ENCODE measurements at places on chromosomes 13 and 19.

GRCh38 chr13:45621950-45622349 lies 6.4 kb upstream of the ERICH6B start:
- DNase-seq = no peak

- no peak for DNase-seq
Measured at GRCh38 chr19:38685666-38686529, 38.4 kb downstream of the ACTN4 start.

- no peak for DNase-seq
Measured at GRCh38 chr19:18205200-18205892, 1.5 kb upstream of the RAB3A start.

DNA sequence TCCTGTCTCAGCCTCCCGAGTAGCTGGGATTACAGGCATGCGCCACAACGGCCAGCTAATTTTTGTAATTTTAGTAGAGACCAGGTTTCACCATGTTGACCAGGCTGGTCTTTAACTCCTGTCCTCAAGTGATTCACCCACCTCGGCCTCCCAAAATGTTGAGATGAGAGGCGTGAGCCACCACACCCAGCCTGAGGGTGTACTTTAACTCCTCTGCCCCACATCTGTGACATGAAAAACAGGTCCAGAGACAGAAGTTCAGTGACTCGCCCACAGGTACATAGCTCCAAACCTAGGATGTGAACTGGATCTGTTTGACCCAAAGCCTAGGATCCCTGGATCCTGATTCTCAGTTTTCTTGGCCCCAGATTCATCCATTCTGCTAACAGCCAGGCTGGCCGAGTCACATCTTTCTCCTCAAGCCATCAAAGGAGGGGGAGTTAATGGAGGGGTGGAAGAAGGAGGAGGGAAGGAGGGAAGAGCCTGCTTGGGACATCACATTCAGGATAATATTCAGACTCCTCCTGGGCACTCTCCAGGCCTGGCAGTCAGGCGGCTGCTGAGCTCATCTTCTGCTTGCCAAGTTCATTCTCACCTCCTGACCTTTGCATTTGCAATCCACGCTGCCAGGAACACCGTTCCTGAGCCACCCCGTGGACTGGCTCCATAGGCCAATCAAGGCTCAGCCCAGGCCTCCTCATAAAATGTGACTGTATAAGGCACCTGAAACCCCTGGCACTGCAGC lies 3.1 kb downstream of the SPC24 start:
- DNase-seq = no peak

DNA sequence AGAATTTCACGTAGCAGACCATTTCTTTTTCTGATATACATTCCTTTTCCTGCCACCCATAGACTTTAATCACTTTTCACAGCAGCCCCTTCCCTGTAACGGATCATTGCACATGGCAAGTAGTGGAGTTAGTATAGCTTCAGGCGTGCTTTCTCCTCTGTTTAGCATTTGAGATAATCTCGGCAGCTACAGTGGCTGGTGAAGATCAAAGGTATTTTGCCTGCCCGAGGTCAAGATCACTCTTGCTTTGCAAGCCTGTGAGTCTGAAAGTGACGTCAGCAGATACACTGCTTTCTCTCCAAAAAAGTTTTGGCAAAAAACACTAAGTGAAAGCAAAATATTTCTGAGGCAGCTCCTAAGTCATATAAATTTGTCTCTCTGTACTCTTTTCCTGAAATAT lies 260.0 kb downstream of the NDFIP2 start:
- DNase-seq = no peak

DNA sequence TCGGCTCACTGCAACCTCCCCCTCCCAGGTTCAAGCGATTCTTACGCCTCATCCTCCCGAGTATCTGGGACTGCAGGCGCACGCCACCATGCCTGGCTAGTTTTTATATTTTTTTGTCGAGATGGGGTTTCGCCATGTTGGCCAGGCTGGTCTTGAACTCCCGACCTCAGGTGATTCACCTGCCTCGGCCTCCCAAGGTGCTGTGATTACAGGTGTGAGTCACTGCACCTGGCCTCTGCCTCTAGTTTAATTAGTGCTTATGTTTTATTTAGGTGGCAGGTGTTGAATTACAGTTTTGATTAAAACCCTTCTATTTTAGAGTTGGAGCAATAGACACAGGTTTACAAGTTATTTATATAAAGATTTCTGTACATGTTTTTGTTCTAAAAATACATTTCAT lies 42.8 kb downstream of the ATP11A start:
- DNase-seq = no peak

DNA sequence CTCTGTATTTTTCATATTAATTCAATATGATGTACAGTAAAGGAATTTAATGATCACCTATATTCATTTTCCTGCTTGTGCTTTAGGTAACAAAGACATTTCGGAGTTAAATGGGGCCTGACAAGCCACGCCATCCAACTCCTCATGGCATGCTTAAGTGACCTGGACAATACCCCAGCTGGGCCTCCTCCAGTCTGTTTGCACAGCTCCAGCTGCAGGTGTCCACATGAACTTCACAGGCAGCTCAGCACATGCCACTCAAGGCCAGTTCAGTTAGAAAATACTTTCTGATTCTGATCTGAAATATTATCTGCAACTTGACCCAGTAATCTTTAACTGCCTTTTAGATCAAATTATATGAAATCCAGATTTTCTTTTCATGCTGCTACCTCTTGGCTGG lies 89.6 kb upstream of the SLC15A1 start:
- no peak for DNase-seq

DNA sequence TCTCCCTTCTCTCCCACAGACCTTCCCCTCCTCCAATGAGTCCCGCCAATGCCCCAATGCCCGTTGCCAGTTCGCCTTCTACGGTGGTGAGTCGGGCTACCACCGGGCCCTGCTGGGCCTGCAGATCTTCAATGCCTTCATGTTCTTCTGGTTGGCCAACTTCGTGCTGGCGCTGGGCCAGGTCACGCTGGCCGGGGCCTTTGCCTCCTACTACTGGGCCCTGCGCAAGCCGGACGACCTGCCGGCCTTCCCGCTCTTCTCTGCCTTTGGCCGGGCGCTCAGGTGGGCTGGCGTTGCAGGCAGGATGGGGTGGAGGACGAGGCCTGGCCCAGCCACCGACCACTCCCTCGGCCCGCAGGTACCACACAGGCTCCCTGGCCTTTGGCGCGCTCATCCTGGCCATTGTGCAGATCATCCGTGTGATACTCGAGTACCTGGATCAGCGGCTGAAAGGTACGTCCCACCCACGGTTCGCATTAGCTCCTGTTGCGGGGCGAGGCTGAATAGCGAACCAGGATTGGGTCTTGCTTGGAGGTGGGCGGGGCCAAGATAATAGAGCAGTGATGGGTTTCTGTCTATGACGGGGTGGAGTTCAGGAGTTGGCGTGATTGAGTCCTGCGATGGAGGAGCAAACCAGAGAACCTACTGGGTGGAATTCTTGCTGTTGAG lies 11.1 kb downstream of the SLC44A2 start:
- no peak for DNase-seq

DNA sequence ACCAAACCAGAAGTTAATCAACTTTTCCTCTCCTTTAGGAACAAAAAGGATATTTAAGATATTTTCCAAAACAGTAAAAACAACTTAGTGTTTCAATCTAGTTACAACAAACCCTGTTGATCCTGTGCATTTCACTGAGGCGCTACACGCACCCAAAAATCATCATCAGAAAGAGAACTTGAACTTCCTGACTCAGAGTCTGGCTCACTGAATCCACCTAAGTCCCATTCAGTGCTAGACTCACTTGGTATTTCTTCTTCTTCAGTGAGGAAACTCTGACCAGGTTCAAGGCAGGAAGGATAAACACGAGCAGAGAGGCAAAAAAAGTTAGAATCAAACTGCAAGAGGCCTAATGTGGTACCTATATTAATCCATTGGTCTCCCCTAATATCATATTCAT lies 2.2 kb downstream of the KBTBD6 start:
- no peak for DNase-seq

DNA sequence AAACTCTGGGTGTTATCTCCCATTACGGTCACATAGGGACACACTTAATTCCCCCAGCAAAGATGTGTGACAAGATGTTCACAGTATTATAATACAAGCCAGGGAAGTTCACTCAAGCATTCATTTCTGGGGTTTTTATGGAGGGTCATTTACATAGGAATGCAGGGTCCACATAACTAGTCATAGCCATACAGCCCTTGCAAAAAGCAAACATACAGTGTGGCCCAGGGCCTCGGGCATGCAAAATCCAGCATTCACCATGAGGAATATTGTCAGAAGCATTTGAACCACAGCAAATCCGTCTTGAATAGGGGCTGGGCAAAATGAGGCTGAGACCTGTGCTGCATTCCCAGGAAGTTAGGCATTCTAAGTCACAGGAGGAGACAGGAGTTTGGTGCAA lies 13.0 kb upstream of the ZNF460 start:
- no peak for DNase-seq

DNA sequence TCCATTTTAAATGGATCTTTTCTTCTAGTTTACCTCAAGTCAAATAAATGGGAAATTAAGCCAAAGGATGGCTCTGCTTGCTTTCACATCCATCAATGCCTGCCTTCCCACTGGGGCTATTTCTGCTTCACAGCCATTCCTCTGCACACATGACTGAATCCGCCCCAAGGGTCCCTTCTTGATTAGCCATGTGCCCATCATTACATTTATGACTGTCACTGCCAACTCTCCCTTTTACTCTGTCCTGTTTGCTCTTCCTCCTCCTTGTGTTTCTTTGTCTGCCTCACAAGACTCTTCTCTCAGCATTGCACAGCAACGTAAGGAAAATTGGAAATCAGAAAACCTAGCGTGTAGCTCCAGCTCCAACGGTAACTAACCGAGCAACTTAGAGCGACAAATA lies 410.2 kb downstream of the TBC1D4 start:
- DNase-seq = no peak

DNA sequence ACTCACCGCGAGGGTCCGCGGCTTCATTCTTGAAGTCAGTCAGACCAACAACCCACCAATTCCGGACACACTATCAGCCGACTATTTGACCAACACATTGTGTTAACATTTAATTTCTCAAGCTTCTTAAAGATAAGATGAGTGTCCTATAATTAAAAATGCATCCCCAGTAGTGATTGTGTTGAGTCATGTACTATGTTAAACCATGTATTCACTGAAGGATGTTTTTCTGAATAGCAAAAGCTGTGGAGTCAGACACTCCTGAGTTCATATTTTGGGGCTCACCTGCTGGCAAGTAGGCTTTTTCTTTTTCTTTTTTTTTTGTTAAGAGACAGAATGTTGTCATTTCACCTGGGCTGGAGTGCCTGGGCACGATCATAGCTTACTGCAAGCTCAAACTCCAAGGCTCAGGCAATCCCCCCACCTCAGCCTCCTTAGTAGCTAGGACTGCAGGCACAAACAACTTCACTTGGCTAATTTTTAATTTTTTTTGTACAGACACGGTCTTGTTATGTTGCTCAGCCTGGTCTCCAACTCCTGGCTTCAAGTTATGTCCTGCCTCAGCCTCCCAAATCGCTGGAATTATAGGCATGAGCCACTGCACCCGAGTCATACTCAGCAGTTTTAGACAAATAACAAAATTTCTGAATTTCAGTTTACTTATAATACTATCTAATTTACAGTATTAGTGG lies 606.9 kb downstream of the PCDH9 start:
- DNase-seq = no peak

GRCh38 chr13:100694722-100695508 lies 20.3 kb upstream of the TMTC4 start:
- DNase-seq = no peak

DNA sequence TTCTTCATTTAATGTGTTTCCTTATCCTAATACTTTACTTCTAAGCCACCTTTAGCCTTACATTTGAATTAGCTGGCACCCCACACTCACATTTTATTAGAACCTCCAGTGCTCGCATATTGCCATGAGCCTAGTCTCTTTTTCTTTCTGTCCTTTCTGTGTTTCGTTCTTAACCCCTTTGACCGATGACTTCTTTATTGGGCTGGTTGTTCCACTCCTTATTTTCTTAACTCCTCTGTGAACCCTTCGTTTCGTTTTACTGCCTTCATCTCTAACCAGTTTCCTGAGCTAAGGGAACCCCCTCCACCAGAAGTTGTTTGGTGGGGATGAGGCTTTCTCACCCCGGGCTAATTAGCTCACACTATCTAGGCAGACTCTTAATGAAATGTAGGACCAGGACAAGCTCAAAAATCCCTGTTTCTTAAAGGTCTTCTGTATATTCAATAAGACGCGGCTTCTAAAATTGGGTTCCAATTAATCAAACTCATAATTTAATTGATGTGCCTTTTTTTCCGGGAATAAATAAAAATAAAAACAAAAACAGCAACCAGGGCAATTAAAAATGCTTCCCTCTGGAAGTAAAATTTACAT lies 19.1 kb upstream of the ARHGEF7 start:
- no peak for DNase-seq

DNA sequence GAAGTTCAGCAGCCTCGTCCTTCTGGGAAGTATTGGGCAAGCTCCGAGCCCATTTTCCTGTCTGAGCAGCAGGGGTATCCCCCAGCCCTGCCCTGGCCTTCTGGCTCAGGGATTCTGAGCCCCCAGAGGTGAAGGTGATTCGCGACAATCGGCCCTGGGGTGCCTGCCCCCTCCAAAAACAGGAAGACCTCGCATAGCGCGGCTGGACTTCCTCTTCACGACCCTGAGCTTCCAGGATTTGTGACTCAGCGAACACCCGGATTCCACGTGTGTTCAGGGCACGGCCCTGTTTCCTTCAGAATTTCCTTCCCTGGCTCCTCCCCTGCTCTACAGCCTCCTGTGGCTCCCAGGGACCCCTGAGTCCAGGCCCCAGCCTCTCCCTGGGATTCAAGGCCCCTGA lies at the start of gene SEMA6B:
Gene SEMA6B, minus strand, starts transcription at position 116 of the 400 bp plus-strand sequence. CDS start 1,227 bp downstream, outside the sequence.
- no peak for DNase-seq
